Amniotic stem cell (primary cell): ENCODE measurements at places on chromosomes 12 and 14.

GRCh38 chr14:86999036-86999435 lies 993.9 kb downstream of the GALC start:
- DNase-seq, result no peak

DNA sequence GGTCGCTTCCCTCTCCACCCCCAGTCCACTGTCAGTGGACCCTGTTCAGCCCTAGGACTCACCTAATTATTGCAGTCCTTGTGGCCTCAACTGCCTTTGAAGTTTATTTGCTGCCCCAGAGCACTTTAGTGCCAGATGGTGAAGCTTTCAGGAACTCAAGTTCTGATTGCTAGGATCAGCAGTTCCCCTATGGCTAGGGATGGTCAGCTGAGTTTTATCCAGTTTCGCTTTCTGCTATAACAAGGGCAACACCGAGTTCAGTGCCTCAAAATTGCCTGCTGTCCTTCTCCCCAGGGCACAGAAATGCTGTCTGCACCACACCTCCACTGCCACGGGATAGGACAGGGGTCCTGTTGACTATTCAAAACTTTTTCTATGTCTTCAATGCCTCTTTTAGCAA lies 295.0 kb downstream of the GPHN start:
- no peak for DNase-seq

DNA sequence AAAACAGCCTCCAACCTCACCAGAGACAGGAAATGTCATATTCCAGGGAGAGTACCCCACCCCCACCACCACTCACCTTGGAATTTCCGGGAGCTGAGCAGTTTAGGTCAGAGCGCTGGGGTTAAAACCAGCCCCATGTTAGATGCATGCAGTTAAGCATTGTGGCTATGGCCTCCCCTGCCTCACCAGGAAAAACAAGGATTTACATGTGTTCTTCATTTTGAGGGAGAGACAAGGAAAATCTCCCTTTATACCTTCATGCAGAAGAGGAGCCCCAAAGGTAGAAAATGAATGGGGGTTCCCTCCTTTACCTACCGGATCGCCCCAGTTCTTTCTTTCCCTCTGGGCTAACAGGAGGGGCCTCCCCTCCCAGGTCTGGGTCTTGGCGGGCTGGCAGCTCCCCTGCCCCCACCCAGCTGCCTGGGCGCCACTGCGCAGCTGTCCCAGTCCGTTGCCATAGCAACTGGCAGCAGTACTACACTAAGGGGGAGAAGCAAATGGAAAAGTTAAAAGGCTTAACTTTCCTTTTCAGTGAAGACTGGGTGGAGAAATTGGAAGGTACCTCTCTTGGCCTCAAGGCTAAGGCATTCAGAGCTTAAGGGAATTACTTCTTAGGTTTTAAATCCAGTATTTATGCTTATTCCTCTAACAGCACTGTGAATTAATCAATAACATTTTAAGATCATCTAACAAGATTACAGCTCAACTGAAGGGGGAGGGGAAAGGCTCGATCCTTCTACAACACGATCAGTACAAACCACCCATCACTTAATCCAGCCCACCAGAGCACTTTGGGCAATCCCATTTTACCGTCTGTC lies 20.5 kb downstream of the CBX5 start:
- peak; percentile 77 for DNase-seq

DNA sequence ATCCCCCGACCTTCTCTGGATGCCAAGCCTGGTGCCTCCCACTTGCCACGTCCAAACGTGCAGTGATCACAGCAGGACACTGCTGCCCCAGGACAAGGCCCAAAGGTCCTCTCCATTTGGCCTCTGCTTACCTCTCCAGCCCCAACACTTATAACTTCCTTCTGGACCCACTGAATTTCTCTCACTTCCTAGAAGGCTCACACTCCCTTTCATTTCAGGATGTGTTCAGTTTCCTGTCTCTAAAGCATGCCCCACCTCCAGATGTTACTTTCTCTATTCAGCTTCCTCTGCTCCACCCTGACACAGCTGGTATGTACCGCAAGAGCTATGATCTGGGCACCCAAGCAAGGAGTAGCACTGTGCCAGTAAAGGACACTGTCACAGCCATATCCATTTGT lies 33.0 kb downstream of the CDKL1 start:
- no peak for DNase-seq

- no peak for DNase-seq
These were observed 1178.9 kb downstream of the BCL11B start for GRCh38 chr14:98093111-98093510.

DNA sequence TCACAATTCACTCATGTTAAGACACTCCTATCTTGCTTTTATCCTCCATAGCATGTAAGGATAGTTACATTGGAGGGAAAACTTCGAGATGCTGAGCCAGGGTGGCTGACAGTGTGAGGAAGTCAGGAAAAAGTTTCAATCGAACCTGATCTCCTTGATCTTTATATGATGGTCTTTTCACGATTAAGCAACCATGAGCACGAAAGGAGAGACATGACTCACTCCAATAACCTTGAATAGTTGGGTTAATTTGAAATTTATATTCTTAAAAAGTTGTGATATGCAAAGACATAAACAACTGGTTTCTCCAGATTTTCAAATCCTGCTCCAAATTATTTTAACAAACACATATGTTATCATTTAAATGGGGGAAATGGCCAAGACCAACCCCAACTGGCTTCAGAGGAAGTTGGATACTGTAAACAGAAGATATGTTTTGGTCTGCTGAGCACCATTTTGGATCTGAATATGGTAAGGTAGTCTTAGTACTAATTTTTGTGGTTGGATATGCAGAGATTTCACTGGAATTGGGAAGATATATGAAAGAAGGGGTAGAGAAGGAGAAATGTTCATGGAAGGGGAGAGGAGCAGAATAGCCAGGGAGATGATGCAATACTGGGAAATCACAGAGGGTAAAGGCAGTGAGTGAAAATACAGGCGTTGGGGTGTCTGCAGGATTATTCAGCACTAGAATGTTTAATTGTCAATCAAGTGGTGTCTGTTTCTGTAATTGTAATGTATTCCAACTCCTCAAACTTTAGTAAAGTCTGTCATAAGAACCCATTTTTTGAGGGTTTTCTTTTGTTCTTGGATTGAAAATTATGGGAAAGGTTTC lies 185.2 kb upstream of the SLC38A2 start:
- DNase-seq, result no peak

DNA sequence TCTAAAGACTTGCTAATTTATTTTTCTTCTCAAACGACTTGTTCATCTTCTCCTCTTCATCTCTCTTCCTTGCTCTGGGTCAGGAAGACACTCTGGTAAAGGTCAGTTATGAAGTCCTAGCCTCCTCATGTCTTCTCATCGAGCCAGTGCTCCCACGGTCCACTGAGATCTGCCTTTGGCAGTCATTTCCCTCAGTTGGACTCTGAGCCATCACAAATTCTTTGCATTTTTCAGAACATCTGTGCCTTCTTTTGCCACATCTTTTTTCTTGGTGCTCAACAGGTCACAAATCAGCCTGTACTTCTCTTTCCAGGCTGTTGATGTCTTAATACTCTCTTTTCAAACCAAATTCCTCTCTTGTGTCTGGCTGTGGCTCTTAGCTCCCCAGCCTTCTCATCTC lies 49.7 kb downstream of the IGF1 start:
- DNase-seq, result no peak

GRCh38 chr14:91996948-91997371 lies 42.9 kb downstream of the TRIP11 start:
- peak; percentile 63 for DNase-seq

GRCh38 chr14:99339551-99339950 lies 67.6 kb upstream of the BCL11B start:
- DNase-seq, result no peak

DNA sequence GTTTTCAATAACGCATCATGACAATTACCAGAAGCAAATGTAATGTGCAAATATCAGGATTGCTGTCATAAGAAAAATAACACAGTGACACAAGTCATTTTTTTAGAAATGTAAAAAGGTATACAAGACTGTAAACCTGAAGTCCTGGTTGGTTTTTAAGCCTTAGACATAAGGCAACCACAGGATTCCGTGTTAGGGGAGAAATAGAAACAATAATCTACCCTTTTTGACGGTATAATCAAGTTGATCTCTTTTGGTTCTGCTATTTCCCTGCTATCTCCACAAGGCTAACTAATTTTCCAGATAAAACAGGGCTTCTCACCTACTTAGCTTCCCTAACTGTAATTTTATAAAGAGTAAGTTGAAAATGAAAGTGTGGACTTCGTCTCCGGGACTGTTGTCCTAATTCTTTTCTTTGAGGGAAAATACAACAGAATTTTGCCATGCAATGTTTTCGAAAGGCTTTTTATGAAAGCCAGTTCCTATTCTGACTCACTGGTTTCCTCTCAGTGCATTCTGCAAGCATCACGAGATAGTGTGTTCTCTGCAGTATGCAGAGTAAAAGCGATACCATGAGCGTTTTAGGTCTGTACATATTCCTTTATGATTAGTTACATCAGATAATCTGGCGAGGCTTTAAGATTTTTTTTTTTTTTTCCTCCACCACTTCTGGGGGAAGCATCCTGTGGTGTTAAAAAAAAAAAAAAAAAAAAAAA lies 10.6 kb downstream of the MYO1H start:
- DNase-seq, result no peak

DNA sequence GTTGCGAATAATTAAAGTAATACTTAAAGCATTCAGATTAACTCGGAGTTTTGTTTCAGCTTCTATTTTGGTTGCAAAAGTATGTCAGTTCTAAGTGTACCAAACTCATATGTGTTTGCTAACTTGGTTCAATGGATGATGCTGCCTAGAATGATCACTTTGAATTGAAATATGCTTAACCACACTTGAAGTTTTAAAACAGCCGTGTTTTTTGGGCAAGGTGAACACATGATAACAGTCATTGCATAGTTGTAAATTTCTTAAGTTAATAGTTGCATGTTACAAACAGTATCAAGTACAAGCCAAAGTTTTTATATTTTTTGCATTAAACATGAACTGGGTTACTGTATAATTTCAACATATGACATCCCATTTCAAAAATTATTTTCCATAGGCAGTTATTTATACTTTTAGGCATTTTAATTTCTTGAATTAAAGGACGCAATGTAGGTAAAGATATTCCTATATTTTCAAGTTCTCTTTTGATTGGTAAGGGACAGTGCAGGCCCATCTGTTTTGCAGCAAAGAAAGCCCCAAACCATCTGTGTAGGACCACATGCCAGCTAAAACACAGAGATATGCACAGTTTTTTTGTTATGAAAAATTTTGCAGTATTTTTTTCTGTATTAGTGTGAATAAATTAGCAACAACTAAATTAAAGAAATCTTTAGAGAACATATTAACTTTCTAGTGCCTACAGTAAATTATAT lies 575.5 kb downstream of the PRKD1 start:
- DNase-seq, result no peak

GRCh38 chr12:52846356-52846970 lies 2.3 kb downstream of the KRT78 start:
- DNase-seq, result no peak

GRCh38 chr14:81427348-81428058 lies 27.4 kb upstream of the STON2 start:
- DNase-seq, result no peak

DNA sequence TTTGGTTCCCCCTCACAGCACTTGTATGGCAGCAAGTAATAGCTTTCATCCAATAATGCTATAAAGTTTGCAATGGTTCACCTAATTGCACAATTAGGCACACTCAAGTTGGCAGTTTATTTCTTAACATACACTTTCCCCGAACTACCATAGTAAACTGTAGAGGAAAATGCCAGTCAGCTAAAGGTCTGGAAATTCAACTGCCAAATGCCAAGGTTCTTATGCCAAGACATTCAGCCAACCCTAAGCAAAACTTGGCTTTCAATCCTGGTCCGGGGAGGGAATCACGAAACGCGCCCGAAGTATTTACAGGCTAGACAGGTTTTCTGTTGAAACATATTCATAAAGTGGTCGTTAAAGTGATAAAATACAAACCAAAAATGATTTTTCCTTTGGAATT lies 1512.4 kb upstream of the FLRT2 start:
- DNase-seq, result no peak

- no peak for DNase-seq
These were observed 275.0 kb upstream of the ATP2B1 start for GRCh38 chr12:89983622-89984021.

DNA sequence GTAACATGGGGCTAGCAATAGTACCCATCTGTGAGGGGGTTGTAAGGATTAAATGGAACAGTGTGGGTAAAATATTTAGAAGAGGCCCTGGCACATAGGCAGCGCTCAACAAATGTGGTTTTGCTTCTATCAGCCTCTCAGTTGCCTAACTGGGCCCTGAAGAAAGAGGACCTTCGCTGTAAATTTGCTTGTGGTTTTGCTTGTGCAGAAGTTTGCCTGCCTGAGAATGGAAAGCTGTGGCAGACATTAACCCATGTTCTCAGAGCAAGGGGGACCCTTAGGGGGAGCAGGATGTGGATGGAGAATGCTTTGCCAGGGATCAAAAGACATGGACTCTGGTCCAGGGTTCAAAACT lies 160.1 kb downstream of the BRMS1L start:
- no peak for DNase-seq

DNA sequence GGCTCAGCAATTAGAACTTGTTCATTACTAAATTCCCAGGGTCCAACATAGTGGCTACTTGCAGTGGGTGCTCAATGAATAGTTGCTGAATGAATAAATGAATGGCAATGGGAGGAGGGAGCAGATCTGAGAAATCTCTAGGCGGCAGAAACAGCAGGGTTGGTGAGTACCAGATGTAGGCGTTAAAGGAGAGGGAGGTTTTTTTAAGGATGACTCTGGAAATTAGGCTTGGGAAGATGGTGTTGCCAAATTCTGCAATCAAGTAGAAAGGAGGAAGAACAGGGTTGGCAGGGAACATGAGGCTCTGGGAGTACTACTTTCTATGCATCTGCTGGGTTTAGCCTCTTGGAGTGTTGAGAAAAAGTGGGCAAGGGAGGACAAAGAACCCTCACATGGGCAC lies 207.1 kb downstream of the APAF1 start:
- no peak for DNase-seq

DNA sequence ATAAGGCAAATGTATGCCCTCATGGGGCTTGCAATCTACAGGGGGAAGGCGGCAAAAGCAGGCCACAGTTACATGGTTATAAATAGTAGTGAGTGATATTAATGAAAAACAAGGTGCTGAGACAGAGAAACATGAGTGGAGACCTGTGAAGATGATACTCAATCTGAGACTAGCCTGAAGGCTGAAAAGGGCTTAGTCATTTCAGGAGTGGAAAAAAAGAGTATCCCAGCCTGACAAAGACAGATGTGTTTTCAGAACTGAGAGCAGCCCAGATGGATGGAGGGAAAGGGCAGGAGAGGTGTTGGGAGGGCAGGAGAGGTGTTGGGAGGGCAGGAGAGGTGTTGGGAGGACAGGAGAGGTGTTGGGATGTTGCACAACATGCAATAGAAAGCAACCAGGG lies 181.9 kb downstream of the C12orf42 start:
- DNase-seq, result no peak
